Activated CD8-positive, alpha-beta T cell treated with anti-CD3 and anti-CD28 coated beads, Interleukin-2, amount 10 ng/mL, durations not matched to agents 7 days and 5 days (primary cell): ENCODE measurements at places on chromosomes 2 and 18. TPM values are rescaled to one million over a fixed set of nuclear protein-coding genes. Genes with fewer than 3 reads are reported as not detected.
A peak's percentile ranks its signal among the peaks of the same experiment; 100 is the strongest.

The AGXT gene
- not detected for total RNA-seq

The ZBTB7C gene
- not detected for total RNA-seq

The DSC3 gene
- not detected for total RNA-seq

DNA sequence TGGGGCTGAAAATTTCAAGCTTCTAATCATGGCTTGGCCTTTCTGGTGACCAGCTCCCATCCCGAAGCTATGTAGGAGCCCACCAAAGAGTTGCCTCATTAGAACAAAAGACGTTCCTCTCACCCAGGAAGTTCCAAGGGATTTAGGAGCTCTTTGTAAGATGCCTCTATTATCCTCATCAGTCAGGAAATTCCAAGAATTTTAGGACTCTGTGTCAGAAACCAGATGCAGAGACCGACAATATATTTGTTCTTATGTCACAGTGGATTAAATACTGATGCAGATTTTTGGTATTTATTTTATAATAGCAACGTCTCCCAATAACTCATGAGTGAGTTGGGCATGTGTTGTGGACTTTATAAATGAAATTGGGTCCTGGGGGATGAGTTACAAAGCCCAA lies 91.8 kb upstream of the SKOR2 start:
- H3K27ac ChIP-seq, result no peak overlapping the region
- H3K4me1 ChIP-seq, result no peaks in the 10 kb centered on the region
- H3K27me3 ChIP-seq, result peaks cover 3% of the 10 kb centered on the region
- DNase-seq, result no peak
- H3K4me3 ChIP-seq, result no peak overlapping the region
- H3K36me3 ChIP-seq, result no peaks in the 10 kb centered on the region

- no peak overlapping the region for H3K27ac ChIP-seq
- H3K36me3 ChIP-seq, result no peaks in the 10 kb centered on the region
- peaks cover 50% of the 10 kb centered on the region for H3K27me3 ChIP-seq
- no peak overlapping the region for H3K4me3 ChIP-seq
Observed at GRCh38 chr18:25348386-25349130, 3.4 kb downstream of the ZNF521 start.

GRCh38 chr2:230877116-230877758 lies 12.5 kb downstream of the ITM2C start:
- H3K4me1 ChIP-seq, result peaks cover 64% of the 10 kb centered on the region
- H3K36me3 ChIP-seq, result peaks cover 43% of the 10 kb centered on the region
- H3K4me3 ChIP-seq, result peak overlapping the region; percentile 32
- H3K27ac ChIP-seq, result peak overlapping the region; percentile 91

- no peak for DNase-seq
- peaks cover 9% of the 10 kb centered on the region for H3K4me1 ChIP-seq
- H3K27ac ChIP-seq, result no peak overlapping the region
- H3K36me3 ChIP-seq, result peaks cover 5% of the 10 kb centered on the region
- H3K4me3 ChIP-seq, result no peak overlapping the region
Observed at GRCh38 chr2:216650626-216651257, 17.5 kb downstream of the IGFBP2 start.

DNA sequence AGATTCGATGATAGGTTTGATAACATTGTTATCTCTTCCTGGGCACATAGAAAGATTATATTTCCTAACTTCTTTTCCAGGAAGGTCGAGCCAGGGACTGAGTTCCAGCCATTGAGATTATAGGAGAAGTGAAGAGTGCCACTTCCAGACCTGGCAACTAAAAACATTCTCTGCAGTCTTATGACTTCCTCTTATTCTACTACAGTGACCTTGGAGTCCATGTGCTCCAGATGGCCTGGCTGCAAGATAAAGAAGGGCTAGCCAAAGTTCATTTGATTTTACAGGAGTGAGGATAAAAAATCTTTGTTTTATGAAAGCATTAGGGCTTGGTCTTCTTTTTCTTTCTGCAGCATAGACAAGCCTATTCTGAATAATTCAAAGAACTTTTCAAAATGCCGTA lies 363.0 kb downstream of the FSIP2 start:
- H3K4me3 ChIP-seq, result no peak overlapping the region
- DNase-seq, result no peak
- no peak overlapping the region for H3K27ac ChIP-seq
- H3K36me3 ChIP-seq, result no peaks in the 10 kb centered on the region

DNA sequence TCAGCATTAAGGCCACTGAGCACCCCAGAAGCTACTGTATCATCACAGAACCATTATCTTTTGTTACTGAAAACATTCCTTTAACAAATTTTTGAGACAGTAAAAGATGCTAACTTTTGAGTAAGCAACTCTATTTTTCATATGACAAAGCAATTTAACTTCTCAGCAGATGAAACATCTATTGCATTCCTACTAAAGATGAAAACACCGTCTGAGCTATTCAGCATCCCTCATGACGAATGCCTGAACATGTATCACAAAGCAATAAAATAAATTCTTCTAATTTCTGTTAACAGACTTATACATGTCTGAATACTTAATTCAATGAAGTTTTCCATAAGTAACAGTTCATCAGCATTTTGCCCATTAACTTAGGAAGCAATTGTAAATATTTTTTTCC lies 23.9 kb downstream of the CHN1 start:
- no peak overlapping the region for H3K27ac ChIP-seq
- DNase-seq, result no peak
- no peak overlapping the region for H3K4me3 ChIP-seq
- H3K4me1 ChIP-seq, result no peaks in the 10 kb centered on the region

DNA sequence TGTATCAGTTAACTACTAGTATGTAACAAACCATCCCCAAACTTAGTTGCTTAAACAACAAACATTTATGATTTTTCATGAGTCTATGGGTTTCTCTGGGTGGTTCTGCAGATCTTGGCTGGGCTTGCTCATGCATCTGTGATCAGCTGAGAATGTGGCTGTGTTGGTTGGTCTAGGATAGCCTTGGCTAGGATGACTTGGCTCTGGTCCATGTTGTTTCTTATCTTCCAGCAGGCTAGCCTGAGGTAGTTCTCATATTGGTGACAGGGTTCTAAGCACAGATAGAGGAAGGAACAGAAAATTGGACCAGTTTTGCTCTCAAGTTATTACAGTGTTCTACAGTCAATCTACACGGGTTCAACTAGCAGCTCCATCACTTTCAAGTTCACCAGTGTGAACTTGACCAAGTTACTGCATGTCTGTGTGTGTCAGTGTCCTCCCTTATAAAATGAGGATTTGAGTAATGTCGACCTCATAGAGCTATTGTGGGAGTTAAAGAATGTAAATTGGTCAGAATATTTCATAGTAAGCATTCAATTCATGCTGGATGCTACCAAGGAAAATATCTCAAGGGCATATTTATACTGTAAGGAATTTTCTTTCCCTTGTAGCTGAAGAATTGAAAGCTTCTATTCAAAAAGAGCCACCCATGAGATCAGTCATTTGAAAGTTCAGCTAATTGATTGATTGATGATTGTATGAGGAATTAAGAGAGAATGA lies 65.3 kb downstream of the MYO3B start:
- H3K4me3 ChIP-seq, result no peak overlapping the region
- H3K27me3 ChIP-seq, result peaks cover 39% of the 10 kb centered on the region
- no peak for DNase-seq
- no peaks in the 10 kb centered on the region for H3K4me1 ChIP-seq
- no peaks in the 10 kb centered on the region for H3K36me3 ChIP-seq

DNA sequence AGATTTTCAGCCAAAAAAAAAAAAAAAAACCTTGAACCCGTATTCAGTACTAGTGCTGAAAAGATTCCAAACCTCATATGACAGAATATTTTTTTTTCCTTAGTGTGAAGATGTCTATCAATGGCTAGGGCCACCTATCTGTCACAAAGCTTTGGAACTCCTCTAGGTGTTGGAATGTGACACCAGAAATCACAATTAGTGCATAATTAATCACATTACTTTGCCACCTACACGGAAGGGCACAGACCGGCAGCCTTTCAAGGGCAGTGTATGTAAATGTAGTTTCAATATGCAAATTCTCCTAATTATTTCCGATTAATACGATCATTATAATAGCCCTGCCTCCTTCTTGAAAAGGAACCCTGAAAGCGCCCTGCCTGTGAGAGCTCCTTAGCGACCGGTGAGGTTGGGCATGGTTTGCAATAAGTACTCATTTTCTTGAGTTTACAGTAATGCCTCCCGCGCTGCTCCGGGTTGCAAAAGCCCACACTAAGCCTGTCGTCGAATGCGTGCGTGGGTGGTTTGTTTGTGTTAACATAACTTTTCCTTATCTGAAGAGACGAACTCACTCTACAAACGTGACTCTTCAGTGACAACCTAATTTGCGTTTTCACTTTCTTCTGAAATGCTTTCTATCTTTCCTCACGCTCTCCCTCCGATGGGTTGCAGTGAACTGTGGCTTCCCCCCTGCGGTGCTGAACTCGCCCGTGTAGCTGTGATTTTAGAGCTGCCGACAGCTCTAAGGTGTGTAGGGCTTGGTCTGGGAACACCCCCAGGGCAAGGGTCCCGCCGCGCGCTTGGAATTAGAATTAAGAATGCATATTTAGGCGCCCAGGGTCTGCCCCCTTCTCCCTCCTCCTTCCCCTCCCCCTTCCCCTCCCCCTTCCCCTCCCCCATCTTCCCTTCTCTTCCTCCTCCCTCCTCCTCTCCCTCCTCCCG lies 765 bp upstream of the ID2 start:
- H3K4me1 ChIP-seq, result peaks cover 42% of the 10 kb centered on the region
- peaks cover 19% of the 10 kb centered on the region for H3K27me3 ChIP-seq
- peak overlapping the region; percentile 81 for H3K4me3 ChIP-seq
- H3K36me3 ChIP-seq, result peaks cover 34% of the 10 kb centered on the region

DNA sequence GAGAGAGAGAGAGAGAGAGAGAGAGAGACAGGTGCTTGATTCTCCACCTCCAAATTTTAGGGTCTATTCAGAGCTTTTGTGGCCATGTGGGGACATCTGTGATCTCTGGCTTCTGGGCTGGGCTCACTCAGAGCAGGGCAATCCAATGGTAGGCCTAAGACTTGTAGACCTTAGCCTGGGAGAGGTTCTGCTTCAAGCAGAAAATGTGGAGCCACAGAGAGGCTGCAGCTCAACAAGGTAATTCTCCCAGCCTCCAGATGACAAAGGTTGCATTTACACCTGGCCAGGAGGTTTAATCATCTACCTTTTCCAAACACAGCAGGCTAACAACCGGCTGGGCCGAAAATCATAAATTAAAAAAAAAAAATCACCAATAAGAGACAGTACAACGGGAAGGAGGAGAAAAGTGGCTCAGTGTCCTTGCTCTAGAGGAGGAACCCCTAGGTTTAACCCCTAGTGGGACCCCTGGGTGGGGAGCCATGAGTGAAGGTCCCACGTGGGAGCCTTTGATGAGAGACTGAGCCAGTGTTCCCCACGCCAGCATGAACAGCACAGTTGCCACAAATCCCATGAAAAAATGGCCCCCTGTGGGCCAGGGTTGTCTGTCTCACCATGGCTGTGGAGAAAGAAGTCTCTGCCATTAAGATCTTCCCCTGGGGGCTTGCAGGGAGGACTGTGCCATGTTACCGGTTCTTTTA lies 124.0 kb upstream of the GATA6 start:
- H3K4me1 ChIP-seq, result no peaks in the 10 kb centered on the region
- no peaks in the 10 kb centered on the region for H3K27me3 ChIP-seq
- H3K27ac ChIP-seq, result no peak overlapping the region
- no peak for DNase-seq

DNA sequence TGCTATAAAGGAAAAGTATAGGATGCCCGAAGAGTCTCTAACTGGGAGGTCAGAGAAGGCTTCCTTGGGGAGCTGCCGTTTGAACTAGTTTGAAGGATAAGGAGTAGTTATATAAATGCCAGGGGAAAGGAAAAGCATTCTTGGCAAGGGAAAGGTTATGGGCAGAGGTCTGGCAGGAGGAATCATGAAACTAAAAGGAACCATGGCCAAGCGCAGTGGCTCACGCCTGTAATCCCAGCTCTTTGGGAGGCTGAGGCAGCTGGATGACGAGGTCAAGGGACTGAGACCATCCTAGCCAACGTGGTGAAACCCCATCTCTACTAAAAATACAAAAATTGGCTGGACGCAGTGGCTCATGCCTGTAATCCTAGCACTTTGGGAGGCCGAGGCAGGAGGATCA lies 100.6 kb upstream of the MSH2 start:
- no peaks in the 10 kb centered on the region for H3K36me3 ChIP-seq
- no peak overlapping the region for H3K4me3 ChIP-seq
- peaks cover 14% of the 10 kb centered on the region for H3K4me1 ChIP-seq
- DNase-seq, result no peak

DNA sequence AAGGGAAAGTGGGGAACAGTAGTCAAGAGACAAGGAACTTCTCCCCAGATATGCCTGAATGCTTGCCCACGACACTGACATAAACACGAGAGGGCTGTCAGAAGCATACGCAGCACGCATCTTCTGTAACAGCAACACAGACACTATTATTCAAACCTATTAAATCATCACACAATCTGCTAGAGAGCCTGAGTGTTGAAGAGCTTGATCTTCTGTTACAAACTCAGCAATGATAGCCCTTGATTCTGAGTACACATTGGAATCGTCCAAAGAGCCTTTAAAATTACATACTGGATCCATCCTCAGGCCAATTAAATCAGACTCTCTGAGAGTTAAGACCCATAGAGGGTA lies 111.6 kb downstream of the ZNF521 start:
- no peaks in the 10 kb centered on the region for H3K36me3 ChIP-seq
- no peak overlapping the region for H3K27ac ChIP-seq
- no peaks in the 10 kb centered on the region for H3K27me3 ChIP-seq
- DNase-seq, result no peak
- no peaks in the 10 kb centered on the region for H3K4me1 ChIP-seq

DNA sequence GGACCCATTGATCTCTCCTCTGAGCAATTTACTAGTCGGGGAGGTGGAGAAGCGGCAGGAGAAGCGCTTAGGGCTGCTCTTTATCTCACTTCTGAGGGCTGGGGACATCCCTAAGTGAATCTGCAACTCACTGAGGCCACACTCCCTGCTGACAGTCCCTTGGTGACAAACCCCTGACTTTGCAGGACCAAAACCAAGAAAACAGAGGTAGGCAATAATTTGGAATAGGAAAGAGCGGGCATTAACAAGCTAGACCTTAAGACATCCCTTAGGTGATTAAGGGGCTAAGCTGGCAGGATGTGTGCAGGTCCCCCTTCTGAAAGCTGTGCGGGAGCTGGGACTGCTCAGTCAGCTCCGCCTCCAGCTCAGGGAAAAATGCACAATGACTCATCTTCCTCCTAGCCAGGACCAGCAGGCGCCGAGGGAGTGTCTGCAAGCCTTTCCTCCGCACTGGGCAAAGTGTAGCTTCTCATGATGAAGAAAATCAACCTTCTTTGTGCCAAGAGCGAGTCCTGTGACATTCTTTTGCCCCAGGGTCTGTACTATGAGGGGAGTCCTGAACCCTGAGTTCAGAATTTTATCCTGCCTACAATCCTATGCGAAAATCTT lies 63.3 kb downstream of the BOD1L2 start:
- no peak overlapping the region for H3K27ac ChIP-seq
- peak overlapping the region; percentile 55 for H3K4me3 ChIP-seq
- H3K4me1 ChIP-seq, result peaks cover 16% of the 10 kb centered on the region
